ENCODE measurements at places on chromosomes 16 and 17.

GRCh38 chr17:79794659-79795511 is 2.0 kb downstream of the CBX8 start:
- DNase-seq = no peak

GRCh38 chr17:55727920-55728319 is 5.3 kb upstream of the TMEM100 start:
- no peak for DNase-seq

DNA sequence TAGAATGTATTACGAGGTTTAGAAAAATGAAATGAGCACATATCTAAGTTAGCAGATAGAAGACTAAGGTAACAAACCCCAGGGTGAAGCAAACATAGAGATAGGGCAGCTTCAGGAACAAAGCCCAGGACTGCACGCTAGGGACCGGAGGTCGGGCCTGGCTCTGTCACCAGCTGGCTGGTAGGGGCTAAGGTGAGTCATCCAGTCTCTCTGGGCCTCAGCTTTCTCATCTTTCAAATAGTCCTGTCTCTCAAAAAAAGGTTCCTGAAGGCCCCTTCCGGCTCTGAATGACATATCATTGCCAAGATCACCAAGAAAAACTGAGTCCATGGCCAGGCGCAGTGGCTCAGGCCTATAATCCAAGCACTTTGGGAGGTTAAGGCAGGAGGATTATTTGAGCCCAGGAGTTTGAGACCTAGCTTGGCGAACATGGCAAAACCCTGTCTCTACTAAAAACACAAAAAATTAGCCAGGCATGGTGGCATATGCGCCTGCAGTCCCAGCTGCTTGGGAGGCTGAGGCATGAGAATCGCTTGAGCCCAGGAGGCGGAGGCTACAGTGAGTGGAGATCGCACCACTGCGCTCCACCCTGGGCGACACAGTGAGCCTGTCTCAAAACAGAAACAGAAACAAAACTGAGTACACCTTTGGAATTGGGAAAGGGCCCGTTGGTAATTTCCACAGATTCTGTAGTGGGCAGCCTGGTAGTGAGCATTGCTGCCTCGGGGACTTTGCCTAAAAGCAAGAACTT is 26.0 kb downstream of the PKD1L3 start:
- no peak for DNase-seq

GRCh38 chr17:1512351-1512750 is 4.1 kb downstream of the INPP5K start:
- DNase-seq = no peak

DNA sequence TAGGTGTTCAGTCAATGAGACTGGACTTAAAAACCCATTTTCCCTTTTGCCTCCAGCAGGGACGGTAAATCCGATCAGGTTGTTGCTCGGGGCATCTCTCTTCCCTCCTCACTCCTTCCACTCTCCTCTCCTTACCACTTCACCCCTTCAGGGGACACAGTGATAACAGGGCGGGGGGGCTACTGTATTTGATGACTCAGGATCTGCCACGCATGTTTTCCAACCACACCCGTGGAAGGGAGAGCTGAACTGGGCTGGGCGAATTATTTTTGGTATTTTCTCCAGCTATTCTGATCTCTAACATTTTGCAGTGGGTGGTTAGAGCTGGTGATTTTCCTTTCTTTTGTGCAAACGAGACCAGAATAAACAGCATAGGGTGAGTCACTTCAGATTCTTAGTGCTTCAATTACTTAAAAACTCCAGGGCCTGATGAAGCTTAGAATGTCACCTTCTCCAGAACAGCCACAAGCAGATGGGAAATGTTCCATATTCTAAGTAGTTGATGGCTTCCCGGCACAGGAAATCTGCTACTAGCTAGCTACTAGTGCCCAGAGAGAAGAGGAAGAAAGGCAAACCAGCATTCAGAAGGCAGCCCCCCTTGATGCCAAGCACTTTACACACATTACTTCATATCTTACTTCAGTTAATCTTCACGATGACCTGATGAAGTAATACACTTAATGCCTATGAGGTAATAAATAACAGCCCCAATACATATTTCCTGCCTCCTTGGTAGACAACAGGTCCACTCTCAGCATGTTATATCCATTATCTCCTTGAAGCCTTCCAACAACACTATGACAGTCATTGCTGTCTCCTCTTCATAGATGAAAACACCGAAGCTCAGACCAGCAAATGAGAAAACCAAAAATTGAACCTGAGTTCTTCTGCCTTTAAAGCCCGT is 74.1 kb downstream of the ASIC2 start:
- no peak for DNase-seq

DNA sequence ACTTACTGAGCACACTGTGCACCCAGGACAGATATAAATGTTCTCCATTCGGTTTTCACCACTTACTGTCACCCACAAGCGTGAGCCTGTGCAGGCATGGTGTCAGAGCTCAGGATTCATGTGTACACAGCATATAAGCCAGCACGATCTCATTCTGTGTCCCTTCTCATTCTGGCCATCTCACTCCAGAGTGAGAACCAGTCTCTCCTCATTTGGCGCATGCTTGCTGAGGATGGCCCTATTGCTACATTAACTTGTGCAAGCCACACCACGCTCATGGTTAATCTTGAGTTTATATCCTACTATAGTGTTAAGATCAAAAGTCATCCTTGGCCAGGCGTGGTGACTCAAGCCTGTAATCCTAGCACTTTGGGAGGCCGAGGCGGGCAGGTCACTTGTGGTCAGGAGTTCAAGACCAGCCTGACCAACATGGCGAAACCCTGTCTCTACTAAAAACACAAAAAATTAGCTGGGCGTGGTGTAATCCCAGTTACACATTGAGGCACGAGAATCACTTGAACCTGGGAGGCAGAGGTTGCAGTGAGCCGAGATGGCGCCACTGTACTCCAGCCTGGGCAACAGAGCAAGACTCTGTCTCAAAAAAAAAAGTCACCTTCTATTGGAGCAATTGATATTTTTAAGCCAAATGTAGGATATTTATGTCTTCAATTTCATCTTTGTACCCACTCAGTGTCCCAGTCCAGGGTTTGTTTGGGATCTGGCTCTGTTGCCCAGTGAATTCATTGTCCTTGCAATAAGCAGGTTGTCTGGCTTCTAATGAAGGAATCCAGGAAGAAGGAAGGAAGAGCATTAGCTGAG is 20.9 kb downstream of the SOCS1 start:
- no peak for DNase-seq

DNA sequence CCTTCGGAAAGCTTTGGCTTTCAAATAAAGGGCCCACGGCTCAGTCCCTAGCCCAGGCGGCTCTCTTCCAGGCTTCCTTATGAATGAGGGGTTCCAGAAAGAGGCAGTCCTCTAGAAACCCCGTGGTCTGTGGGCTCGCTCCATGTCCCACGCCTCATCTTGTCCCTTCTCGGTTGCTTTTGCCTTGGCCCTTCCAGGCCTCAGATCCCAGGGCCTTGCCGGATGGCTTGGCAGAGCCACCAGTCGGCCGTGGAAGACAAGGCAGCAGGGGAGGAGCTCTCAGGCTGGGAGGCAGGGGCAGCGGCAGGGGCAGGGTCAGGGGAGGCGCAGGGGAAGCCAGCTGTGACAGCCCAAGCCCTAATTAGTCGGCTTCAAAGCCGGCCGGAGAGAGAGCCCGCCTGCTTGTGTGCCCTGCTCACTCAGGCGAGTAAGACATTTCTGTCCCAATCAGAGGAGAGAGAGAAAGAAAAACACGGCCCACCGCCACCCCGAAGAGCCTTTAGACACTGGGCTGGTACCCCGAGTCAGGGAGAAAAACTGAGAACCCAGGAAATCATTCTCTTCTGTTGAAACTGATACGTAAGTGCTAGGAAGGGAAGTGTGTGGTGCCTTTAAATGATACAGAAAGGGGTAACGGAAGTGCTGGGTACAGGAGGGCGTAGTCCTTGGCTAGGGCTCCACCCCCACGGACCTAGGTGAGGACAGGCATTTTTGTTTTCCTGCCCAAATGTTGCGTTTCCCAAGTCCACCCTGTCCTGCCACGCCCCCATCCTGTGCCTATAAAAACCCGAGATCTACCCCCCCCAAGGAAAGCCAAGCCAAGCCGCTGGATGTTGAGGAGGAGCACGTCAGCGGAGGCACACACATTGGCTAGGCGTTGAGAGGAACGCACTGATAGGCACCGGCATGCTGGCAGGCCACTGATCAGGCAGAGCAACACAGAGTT is 27.8 kb upstream of the MEIOC start:
- DNase-seq = no peak

- no peak for DNase-seq
These were observed 9.7 kb downstream of the MYO15A start for GRCh38 chr17:18117982-18118975.

- no peak for DNase-seq
These were observed 269.8 kb downstream of the C16orf95 start for GRCh38 chr16:87047221-87048037.

- no peak for DNase-seq
These were observed 22.7 kb upstream of the ASGR2 start for GRCh38 chr17:7137171-7137943.

DNA sequence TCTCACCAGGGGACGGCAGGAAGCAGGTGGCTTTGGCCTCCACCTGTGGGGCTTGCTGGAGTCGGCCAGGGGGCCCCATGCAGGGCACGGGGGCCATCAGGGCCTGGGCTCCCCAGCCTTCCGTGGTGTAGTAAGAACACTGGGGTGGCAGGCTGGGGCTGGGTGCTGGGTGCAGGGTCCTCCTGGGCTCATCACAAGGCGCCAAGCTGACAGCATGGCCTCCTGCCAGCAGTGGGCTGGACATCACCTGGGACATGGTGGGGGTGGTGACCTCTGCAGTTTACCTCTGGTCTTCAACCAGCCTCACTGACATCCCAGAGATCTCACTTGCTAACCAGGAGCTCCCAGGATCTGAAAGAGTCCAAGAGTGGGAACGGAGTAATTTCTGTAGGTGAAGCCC is 5.3 kb downstream of the TNS4 start:
- DNase-seq = no peak

DNA sequence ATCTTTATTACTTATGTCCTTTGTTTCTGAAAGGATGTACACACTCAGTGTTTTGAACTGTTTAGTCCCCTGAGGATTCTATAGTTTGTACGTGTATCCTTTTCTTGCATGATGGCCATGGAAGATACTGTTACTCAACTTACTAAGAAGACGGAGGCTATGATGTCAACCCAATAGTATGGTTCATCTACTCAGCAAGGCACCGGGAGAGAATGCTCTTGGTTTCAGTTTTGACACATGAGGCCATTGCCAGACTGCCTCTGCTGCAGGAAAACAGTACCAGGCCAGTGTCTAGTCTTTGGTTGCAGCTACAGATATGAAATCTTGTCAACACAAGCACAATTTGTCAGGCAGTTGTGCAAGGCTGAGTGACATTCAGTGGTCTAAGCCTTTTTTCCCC is 134.5 kb downstream of the MRTFB start:
- DNase-seq = no peak

All from suprapubic skin (tissue), 4 donors.